ENCODE measurements at places on chromosomes 7 and 10. TPM values are rescaled to one million over a fixed set of nuclear protein-coding genes. Genes with fewer than 3 reads are reported as not detected.

DNA sequence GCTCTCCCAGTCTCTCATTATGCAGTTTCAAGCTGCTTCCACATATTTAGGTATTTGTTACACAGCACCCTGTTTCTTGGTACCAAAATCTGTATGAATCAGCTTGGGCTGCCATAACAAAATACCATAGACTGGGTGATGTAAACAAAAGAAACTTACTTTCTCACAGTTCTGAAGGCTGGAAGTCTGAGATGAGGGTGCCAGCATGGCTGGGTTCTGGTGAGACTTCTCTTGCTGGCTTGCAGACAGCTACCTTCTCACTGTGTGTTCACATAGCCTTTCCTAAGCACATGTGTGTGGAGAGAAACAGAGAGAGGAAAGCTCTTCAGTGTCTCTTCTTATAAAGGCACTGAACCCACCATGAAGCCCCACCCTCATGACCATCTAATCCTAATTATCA, 15.7 kb upstream of the CBLL1 start:
- DNase-seq = no peak

GRCh38 chr10:48538611-48539010, 66.3 kb downstream of the ARHGAP22 start:
- no peak for DNase-seq

DNA sequence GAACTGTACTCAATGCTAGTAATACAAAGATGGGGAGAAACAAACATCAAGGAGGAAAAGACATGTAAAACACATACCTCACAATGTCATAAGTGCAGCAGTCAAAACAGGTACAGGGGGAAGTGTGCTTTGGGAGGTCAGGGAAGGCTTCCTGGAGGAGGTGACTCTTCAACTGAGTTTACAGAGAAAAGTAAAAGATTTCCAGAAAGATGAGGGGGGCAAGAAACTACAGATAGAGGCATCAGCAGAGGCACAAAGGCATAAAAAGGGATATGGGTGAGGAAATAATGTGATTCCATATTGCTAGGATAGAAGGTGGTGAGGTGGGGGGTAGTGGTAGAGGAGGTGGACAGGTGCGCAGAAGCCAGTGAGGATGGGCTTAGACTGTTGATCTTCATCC, 95.0 kb downstream of the LSM5 start:
- DNase-seq = no peak

DNA sequence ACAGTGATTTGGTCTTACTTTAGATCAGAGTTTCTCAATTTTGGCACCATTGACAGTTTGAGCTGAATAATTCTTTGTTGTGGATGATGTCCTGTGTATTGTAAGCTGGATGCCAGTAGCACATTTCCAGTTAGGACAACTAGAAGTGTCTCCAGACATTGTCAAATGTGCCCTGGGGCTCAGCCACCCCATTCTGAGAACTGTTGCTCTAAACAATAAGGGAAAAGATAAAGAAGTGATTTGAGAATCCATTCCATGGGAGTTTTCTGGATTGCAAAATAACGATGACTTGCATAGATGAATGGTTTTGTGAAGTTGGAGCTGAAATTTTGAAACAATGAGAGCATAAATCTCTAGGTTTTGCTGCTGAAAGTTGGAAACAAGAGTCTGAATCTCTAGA, 44.6 kb downstream of the NUP205 start:
- no peak for DNase-seq

CXCL12 gene
- total RNA-seq = 149 TPM

MYH16 gene
- total RNA-seq = not detected

PNLIP gene
- not detected for total RNA-seq

PAPSS2 gene
- 20.4 TPM for total RNA-seq

OGDH gene
- 80.8 TPM for total RNA-seq

All from thoracic aorta (tissue), 2 donors.